Esophagus squamous epithelium (tissue), 5 donors: ENCODE measurements at places on chromosomes 6 and 20.

GRCh38 chr6:31559606-31559957, 12.2 kb downstream of the NFKBIL1 start:
- DNase-seq, result no peak

GRCh38 chr20:62366370-62367135, 559 bp downstream of the LAMA5 start:
- no peak for DNase-seq

GRCh38 chr6:163585932-163586437, 171.5 kb downstream of the QKI start:
- no peak for DNase-seq

- DNase-seq, result no peak
Observed at GRCh38 chr6:129236001-129236517, 353.1 kb downstream of the LAMA2 start.

DNA sequence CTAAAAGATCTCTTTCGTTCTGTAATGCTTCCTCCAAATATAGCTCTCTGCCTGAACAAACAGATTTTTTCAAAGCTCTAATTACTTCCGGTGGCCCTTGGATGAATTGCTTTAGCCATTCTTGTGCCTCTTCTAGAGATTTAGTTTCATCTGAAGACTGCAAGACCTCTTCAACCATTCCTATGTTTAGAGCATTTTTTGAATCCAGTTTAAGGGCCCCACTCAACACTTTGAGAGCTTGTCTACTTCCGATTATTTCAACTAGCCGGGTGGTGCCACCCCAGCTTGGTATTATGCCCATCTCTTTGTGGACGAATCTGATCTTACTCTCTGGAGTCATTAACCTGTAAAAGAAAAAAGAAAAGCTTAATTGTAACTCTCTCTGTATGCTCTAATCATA, 23.3 kb downstream of the RNF146 start:
- DNase-seq, result no peak

- DNase-seq, result no peak
Observed at GRCh38 chr6:2940010-2940850, 31.1 kb downstream of the SERPINB6 start.

- DNase-seq, result no peak
Observed at GRCh38 chr6:166477647-166478365, 95.1 kb upstream of the MPC1 start.

GRCh38 chr20:63053432-63054102, 46.8 kb upstream of the BHLHE23 start:
- DNase-seq, result no peak

GRCh38 chr6:38282911-38283310, 356.8 kb downstream of the BTBD9 start:
- DNase-seq, result no peak

GRCh38 chr6:167684276-167685104, 142.2 kb upstream of the AFDN start:
- no peak for DNase-seq

GRCh38 chr6:118507636-118508035, 40.5 kb upstream of the PLN start:
- DNase-seq, result no peak

DNA sequence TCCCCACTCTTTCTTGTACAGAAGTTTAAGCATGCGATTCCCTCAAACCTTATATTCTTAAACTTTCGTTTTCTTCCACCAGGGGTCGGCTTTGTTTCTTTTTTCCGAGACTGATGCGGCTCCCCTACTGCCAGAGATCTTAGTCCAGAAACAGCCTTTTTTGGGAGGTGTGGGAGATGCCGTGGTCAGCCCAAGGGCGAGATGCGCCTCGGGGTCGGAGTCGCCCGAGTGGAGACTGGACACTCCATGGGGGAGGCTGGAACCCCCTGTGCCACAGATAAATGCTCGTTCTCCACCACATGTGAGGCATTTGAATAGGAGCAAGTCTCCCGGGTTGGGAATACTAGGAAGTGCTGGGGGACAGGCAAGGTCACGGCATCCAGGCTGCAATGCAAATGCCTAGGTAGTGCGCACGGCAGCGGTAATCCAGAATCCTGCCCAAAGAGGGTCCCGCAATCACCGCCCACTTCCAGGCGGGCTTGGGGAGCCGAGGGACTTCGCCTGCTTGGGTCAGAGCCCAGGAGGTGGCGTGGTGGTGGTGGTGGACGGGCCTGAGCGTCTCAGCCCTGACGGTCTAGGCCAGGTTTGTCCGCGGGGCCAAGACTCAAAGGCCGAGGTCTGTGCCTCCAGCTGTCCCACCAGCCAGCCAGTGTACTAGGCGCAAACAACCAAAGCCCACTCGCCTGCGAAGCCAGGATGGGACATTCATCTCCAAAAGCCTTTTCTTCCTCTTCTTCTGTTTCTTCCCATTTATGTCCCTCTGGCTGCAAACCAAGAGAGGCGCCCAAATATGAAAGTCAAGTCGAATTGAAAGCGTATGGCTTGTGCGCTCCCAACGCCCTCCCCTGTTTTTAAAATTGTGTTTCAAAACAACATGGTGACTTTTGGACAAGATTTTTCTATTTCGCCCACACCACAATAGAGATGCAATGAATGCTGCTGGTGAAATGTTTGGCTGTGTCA, 39.3 kb upstream of the OSTM1 start:
- DNase-seq, result no peak

- no peak for DNase-seq
Observed at GRCh38 chr6:170250981-170251775, 39.7 kb downstream of the DLL1 start.

GRCh38 chr6:106959985-106960384, 14.5 kb downstream of the CD24 start:
- no peak for DNase-seq

- no peak for DNase-seq
Observed at GRCh38 chr6:56475736-56476457, 166.8 kb downstream of the DST start.

- no peak for DNase-seq
Observed at GRCh38 chr6:157424491-157425020, 43.6 kb downstream of the ZDHHC14 start.

GRCh38 chr20:61841966-61842365, 223.7 kb downstream of the TAF4 start:
- no peak for DNase-seq

DNA sequence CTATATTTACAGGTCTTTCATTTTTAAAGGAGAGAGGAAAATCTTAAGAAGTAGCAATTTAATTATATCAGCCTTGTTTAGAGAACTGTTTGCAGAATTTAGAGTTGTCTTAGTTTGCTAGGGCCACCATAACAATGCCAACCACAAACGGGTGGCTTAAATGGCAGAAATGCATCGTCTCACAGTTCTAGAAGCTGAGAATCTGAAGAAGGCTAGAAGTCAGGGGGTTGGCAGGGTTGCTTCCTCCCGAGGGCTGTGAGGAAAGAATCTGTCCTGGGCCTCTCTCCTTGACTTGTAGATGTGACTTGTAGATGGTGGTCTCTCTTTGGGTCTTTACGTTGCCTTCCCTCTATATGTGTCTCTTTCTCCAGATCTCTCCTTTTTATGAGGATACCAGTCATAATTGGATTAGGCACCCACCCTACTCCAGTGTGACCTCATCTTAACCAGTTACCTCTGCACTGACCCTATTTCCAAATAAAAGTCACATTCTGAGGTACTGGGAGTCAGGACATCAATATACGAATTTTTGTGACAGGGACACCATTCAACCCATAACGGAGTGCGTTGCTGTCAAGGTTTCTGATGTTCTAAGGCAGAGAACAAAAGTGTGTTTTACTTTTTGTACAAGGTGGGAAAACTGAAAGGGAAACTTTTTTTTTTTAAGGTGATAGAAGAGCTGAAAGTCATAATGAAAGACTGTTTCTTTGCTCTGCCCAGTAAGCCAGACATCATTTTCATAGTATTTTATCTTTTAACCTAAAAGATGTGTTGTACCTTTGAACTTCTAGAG, 84.4 kb downstream of the SAMD3 start:
- no peak for DNase-seq

GRCh38 chr6:34573567-34574183, 17.5 kb upstream of the SPDEF start:
- DNase-seq, result no peak

- no peak for DNase-seq
Observed at GRCh38 chr20:52943185-52943841, 28.8 kb upstream of the TSHZ2 start.

DNA sequence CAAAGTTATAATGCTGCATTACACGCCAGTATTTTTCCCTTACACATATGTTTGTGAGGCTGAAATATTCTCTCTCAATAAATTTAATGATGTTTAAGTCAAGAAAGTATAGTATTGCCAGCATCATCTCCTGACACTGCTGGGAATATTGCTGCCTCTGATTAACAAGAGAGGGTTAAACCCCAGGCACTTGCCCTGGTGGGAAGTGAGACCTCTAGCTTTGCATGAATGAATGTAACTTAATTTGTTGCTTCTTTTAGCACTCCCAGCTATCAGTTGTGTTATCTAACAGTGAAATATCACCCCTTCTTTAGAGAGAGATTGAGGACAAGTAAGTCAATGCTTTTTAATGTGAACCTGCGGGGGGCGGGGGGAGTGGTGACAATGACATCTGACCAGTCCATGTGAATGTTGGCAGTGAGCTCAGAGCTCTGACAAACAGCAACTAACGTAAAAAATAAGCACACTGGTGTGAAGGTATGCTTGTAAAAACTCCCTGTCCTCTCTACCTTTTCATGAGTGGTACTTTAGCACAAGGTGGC, 9.8 kb downstream of the FOXA2 start:
- DNase-seq, result no peak

- DNase-seq, result no peak
Observed at GRCh38 chr20:34300256-34300806, 2.8 kb downstream of the AHCY start.

GRCh38 chr6:108945681-108946159, 97.5 kb downstream of the ARMC2 start:
- no peak for DNase-seq

DNA sequence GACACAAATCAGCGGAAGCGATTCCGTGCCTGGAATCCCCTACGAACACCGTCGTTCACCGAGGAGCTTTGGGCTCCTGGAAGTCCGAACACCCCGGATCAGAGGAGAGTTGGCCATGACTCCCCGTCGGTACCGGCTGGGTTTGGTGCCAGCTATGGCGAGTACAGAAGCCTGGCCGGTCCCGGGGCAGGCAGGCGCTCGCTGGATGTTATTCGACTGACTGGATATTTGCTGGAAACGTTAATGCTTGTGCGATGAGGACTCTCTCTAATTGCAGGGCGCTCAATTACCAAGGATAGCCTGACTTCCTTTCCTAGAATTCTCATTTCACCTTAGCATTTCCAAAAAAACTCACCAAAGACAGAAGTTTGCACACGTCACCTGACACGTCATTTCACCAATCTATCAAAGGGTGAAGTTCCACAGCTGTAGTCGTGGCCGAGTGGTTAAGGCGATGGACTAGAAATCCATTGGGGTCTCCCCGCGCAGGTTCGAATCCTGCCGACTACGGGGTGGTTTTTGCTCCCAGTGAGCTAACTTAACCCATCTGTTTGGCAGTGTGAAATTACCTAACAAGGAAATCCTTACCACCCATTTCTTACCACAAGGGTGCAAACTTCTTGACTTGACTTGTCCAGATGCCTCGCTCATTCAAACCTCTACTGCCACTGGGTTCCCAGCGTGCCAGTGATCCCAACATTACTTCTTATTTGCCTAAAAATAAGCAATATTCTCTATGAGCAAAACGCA, 22.7 kb upstream of the ZNF184 start:
- DNase-seq, result no peak

- DNase-seq, result no peak
Observed at GRCh38 chr20:3660262-3661059, 2.7 kb downstream of the GFRA4 start.

GRCh38 chr6:143333749-143334520, 116.6 kb downstream of the ADAT2 start:
- no peak for DNase-seq

DNA sequence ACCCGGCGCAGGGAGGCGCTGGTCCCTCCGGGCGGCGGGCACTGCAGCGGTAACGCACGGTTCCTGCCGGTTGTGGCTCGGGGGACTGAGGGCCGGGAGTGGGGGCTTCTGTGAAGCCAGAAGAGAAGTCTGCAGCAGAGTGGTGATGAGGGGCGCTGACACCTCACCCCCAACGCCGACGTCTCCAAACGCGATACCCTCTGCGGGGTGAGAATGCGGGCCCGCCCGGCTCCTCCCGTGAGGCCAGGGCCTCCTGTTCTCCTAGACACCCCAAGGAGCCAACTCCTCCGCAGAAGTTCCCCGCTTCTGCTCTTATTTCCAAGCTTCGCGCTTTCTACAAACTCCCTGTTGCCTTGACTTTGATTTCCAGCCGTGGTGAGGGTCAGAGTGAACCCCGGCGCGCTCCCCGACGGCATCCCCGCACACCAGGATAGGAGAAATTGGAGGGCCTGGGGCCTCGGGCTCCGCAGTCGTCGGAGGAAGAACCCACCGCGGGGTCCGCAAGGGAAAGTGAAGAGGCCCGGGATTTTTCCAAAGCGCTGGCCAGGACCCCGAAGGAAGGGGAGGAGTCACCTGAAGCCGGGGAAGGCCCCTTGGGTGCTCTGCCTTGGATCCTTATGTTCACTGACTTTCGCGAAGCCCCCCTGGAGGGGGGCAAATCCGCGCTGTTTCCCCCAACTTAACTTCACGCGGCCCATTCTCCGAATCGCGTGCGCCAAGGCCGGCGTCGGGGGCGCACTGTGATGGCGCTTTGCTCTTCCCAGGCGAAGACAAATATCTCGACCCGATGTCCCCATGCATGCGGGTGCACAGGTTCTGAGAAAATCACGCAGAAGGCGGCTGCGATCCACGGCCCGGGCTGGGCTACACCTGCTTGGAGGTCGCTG, 3.1 kb upstream of the INSM1 start:
- DNase-seq, result no peak

- no peak for DNase-seq
Observed at GRCh38 chr20:42915081-42915480, 274.6 kb downstream of the PTPRT start.

- DNase-seq, result no peak
Observed at GRCh38 chr6:31908791-31909190, 6.9 kb upstream of the ZBTB12 start.

GRCh38 chr6:128763599-128764300, 119.2 kb upstream of the LAMA2 start:
- no peak for DNase-seq

- no peak for DNase-seq
Observed at GRCh38 chr20:7585126-7585679, 355.1 kb downstream of the HAO1 start.

DNA sequence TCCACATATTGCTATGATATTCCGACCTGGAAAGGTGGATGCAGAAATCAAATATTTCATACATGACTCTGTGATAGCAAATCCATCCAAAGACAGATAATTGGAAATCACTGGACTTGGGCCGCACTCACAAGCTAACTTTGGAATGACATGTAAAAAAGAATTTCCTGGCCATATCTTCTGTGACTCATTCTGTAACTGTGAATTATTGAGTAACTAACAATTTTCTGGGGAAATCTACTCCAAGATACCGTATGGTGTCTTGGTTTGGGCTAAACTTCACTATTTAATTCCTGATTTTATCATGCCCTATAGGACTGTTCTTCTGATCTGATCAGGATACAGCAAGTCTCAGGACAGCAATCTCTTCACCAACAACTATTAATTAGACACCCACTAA, 92.7 kb upstream of the LY86 start:
- DNase-seq, result no peak

GRCh38 chr6:97668716-97669115, 385.7 kb upstream of the MMS22L start:
- DNase-seq, result no peak
